NCI-H1417 treated with DMSO at 0.1 percent for 48 hours (cell line): ENCODE measurements at places on chromosomes 12 and 14.

GRCh38 chr14:58238252-58239243, 6.1 kb upstream of the PSMA3 start:
- no peak for DNase-seq

DNA sequence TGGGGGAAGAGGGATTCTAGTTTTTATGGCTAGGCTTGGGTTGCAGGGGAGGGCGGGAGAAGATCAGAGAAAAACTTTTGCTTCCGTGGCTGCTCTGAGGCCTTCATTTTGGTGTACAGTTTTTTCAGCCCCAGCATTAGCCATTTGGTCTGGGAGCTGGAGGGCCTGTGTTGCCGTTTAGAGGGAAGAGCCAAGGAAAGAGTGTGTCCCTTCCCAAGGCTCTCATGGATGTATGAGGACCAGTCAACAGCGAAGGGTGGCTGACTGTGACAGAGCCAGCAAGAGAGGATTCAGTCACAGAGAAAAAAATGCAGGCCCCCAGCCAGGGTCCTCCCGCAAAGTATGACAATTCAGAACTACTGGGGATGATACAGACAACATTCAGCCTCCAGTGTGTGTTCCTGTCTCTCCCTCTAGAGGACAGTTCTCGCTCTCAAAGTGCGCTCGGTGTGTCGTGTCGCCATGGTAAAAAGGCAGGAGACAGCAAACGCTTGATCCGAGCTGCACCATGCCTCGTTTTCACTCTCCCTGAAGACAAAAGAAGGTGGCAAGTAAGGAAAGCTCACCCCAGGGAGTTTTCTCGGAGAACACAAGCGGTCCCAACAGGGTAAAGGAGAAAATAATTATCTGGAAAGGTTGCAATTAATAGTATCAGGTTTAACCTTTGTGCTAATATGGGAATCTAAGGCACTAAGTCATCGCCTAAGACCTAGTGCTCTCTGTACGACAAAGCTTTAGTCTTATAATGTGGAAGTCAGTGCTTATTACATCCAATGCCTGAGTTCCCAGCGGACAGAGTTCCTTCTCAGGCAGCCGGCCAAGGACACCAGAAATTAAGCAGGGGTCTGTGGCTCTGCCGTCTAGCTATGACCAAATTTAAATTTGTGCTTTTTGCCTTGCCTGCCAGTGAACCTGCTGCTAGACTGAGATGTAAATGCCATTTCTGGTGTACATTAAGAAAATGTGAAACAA, 157.3 kb upstream of the PLXNC1 start:
- no peak for DNase-seq

GRCh38 chr14:103132381-103133209, 9.3 kb downstream of the TNFAIP2 start:
- no peak for DNase-seq

DNA sequence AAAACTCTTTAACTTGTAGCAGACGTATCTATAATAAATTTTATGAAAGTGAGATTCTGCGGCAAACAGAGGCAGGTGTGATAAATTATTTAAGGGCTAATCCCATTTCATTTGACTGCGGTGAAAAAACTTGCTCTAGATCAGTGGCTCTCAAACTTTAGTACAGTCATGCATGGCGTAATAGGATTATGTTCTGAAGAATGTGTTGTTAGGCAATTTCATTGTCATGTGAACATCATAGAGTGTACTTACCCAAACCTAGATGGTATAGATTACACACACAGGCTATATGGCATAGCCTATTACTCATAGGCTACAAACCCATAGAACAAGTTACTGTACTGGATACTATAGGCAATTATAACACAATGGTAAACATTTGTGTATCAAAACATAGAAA, 83.7 kb downstream of the HEATR5A start:
- DNase-seq: no peak

GRCh38 chr12:68957273-68957672, 24.3 kb upstream of the CPM start:
- DNase-seq: no peak

DNA sequence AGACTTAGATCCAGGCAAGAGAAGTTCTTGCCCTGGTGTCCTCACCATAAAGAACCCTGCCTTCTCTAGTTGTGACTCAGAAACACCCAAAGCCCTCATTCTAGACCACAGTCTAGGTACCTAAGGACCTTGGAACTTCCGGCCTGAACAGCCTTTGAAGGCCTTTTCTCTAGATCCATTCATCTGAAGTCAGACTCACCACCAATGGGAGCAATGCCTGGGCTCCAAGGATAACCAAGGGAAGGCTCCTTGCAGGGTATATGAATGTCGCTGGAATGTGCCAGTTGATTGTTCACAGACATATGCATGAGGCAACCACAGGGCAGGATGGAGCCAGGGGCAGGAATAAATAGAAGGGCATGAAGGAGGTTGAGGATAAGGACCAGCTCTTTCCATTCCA, 86.3 kb downstream of the PLCZ1 start:
- no peak for DNase-seq

DNA sequence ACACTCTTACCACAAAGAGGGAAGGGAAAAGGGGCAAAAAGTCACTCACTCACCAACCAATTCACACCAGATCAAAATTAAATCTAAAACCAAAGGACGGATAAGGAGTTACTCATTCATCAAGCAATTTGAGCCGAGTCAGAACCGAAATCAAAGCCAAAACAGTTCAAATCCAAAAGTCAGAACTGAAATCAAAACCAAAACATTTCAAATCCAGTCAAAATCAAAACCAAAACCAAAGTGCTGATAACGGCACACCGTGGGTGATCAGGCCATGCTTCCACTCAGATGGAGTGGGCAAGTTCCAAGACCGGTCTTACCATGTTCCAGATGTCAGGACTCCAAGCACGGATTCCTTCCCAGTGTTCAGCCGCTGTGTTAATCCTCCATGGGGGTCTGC, 139.5 kb downstream of the SLC38A6 start:
- no peak for DNase-seq

- no peak for DNase-seq
These were observed 54.5 kb downstream of the C12orf75 start for GRCh38 chr12:105384916-105385535.

- DNase-seq: no peak
These were observed 73.4 kb upstream of the EIF5 start for GRCh38 chr14:103260629-103261124.

GRCh38 chr14:99924379-99924778, 131.2 kb downstream of the EML1 start:
- no peak for DNase-seq

DNA sequence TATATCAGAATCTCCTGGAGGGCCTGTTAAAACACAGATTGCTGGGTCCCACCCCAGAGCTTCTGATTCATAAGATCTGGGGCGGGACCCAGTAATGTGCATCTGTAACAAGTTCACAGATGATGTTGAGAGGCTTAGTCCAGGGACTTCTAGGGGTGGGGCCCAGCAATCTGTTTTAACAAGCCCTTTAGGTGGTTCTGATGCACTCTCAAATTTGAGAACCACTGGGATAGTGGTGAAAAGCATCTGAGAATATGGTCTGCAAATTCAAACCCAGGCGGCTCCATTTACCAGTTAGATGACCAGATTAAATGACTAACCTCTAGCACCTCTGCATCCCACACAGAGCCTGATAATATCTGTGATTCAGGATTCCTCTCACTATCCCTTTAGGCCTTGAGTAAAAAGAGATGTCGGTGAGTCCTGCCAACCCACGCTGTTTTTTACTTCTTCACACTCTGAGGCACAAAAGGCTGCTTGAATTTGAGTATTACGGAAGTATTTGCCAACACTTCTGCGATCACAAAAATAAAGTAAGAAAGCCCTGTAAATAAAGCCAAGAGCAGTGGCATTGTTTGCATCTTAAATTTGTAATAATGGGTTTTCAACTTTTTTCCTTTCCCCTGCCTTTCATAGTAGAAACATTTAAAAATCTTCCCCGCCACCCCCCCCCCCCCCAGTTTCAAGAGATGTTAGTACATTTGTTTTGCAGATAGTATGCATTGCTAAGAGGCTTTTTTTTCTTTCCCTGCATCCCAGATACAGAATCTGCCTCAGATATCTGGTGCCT, 1.8 kb upstream of the FRS2 start:
- no peak for DNase-seq

- DNase-seq: no peak
These were observed 64.7 kb downstream of the GPR65 start for GRCh38 chr14:88069677-88070076.

DNA sequence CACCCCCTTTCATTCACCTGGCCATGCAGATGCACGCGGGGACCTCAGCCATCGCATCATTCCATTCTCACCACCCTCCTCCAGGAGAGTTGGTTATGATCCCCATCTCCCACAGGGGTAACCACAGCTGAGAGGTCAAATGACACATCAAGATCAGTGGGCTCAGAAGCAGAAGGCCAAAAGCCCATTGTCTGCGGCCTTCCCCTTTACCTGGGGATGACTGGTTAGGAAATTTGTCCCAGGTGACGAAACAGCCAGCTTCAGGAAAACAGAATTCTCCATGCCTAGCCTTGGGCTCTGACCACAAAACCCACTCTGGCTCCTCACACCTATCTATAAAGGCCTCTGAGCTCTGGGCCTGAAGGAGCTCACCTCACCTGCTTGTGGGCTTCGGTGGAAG, 36.1 kb downstream of the ZFP36L1 start:
- DNase-seq: no peak

DNA sequence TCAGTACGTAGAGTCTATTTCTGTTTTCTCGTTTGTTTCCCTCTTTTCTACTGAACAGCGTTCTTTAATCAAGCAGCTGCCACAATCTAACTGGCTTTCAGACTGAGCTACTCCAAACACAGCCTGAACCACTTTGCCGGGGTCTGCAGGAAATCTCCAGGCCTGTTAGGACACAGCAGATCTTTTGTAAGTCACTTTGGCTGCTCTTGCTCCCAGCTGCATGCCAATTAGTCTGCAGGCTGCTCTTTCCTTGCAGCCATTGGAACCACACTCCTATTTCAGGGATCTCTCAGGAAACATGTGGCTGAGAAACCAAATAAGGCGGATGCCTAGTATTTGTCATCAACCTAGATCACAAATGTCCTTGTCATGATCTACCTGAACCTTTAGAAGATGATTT, 73.6 kb downstream of the TMTC1 start:
- DNase-seq: no peak

- peak; percentile 90 for DNase-seq
These were observed 744 bp upstream of the MYL6 start for GRCh38 chr12:56157201-56158028.

- DNase-seq: peak; percentile 83
These were observed 5.7 kb downstream of the INF2 start for GRCh38 chr14:104694991-104695659.

DNA sequence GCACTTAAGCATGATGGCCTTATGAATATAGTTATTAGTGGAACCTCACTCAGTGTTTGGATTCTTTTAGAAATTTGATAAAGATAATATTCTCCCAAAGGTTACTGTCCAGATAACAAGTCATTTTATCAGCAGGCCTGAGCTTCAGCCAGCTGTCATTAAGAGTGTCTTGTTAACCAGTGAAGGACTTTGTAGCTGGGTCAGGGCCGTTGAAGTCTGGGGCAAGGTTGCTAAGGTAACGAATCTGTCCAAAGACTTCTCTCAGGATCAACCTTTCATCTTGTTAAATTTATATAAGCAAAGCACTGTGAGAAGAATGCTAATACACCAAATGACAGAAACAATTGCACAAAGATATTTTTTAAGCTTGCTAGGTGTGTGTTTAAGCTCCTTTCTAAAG, 271.3 kb upstream of the TMPO start:
- DNase-seq: no peak

DNA sequence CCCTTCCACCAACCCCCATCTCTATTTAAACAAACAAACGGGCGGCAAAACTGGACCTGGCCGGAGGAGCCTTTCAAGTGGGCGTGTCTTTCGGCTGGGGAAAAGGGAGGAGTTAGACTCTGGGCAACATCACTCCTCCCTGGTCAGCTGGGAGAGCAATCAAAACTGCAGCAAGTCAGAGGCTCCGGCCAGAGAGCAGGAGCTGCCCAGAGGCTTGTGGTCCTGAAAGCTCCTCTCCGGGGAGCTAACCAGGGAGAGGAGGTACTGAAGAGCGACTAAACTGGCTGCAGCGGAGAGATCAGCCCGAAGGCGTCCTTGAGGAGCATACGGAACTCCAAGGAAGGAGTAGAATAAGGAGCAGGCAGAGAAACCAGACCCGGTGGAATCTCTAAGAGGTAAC, at the start of gene NEUROD4:
Gene NEUROD4, plus strand, starts transcription at position 191 of the 400 bp plus-strand sequence. CDS start 6,466 bp downstream, outside the sequence.
- DNase-seq: no peak

DNA sequence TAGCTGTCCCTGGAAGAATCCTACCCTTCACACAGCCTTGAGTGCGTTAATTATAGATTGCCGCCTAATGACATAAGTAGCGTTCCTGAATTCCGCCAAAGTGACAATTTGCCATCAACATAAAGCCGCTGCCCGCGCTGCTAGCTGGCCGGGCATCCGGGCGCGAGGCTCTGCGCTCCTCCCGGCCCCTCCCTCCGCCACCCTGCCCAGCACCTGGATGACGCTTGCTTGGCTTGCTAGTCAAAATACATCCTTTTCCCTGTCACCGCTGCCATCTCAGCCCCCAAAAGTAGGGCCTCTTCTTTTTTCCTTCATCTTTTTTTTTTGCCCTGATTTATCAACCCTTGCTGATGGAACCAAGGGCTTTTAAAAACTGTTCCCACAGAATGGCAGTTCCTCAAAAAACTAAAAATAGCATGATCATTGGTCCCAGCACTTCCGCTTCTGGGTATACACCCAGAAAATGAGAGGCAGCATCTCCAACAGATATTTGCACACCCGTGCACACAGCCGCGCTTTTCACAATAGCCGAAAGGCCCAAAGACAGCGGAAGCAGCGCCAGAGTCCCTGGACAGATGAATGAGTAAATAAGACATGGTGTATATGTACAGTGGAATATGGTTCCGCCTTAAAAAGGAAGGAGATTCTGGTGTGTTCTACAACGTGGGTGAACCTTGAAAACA, 235.2 kb downstream of the BCL11B start:
- DNase-seq: no peak

GRCh38 chr14:67395086-67395875, 16.7 kb downstream of the PLEK2 start:
- DNase-seq: no peak

- DNase-seq: no peak
These were observed 107.4 kb downstream of the PPM1A start for GRCh38 chr14:60356386-60356785.

GRCh38 chr12:22416801-22417200, 82.3 kb upstream of the ST8SIA1 start:
- DNase-seq: no peak

DNA sequence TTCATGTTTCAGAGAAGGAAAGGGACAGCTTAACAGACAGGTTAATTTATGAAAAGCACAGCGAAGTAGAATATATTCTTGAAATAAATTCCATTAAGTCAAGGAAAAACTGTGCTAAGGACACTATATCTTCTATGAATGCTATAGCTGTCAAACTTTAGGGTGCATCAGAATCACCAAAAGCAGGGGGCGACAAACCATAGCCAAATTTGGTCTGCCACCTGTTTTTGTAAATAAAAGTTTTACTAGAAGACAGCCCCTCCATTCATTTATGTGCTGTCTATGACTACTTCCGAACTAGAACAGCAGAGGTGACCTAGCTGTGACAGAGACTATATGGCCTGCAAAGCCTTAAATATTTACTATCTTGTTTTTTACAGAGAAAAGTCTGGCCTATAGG, 25.9 kb downstream of the PPP4R3A start:
- DNase-seq: no peak

- no peak for DNase-seq
These were observed 283.9 kb upstream of the PRICKLE1 start for GRCh38 chr12:42873401-42873800.
